ENCODE measurements at places on chromosomes 7 and 10.

GRCh38 chr10:14153570-14154055 lies 177.1 kb downstream of the FRMD4A start:
- no peak for DNase-seq

DNA sequence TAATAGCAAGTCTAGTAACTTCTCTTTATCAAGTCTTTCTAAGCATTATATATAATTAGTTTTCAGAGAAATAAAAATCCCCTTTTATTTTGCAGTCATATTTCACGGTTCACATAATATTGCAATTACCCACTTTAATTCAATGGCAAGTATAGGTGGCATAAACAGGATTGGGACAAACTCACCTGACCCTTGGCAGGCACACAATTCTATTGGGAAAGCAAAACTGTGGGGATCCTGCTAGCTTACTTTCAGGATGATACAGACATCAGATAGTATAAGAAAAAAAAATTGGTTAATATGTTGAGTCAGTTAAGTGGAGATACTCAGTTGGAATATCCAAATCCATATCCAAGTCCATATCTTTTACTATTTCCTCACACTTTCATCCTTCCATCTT lies 294.8 kb downstream of the SNX13 start:
- DNase-seq, result no peak

DNA sequence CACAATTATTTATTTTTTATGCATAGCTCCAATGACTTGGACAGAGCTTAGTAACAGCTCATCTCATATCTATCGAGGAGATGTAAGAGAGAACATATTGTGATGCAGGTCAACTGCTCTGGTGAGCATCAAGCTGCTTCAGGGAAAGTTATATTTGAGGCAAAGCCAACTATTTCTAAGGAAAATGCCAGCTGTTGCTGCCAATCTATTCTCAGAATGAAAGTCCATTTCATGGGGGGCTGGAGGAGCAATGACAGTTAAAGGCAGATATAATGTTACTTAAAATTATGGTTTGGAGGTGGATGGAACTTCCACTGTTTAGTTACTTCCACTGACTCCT lies 424.8 kb downstream of the KIF20B start:
- DNase-seq, result no peak

DNA sequence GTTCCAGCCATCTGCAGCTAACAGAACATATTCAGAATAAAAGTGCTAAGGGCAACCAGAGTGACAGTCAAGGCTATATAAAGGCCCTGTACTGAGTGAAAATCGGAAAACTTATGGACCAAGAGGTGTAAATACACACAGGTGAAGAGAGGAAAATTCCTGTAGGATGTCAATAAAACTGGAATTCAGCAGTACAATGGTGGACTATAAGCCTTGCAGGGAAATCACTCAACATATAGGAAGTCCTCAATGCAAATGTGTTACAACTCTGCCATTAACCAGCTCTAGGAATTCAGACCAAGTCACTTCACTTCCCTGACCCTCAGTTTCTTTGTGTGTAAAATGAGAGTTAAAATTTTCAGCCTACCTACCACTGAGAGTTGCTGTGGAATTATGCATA lies 7.7 kb downstream of the USP6NL start:
- no peak for DNase-seq

- no peak for DNase-seq
Observed at GRCh38 chr7:135434047-135434446, 75.9 kb downstream of the CNOT4 start.

DNA sequence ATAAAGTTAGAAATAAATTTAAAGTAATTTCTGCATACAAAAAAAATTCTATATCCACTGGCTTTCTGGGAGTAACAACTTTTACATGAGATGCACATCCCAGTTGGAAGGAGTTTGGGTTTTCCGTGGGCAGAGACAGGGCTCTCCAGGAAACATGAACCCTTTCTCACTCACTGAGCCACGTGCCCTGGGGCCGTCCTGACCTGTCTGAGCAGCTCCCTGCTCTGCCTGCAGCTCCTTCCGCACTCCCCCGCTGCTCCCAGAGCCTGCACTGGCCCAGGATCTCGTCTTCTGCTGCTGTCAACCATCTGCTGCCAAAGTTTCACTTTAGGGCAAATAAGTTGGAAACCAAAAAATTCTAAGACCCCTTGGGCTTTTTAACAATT lies 169.1 kb downstream of the DIP2C start:
- DNase-seq, result no peak

GRCh38 chr7:39720586-39720985 lies 97.2 kb downstream of the RALA start:
- no peak for DNase-seq

DNA sequence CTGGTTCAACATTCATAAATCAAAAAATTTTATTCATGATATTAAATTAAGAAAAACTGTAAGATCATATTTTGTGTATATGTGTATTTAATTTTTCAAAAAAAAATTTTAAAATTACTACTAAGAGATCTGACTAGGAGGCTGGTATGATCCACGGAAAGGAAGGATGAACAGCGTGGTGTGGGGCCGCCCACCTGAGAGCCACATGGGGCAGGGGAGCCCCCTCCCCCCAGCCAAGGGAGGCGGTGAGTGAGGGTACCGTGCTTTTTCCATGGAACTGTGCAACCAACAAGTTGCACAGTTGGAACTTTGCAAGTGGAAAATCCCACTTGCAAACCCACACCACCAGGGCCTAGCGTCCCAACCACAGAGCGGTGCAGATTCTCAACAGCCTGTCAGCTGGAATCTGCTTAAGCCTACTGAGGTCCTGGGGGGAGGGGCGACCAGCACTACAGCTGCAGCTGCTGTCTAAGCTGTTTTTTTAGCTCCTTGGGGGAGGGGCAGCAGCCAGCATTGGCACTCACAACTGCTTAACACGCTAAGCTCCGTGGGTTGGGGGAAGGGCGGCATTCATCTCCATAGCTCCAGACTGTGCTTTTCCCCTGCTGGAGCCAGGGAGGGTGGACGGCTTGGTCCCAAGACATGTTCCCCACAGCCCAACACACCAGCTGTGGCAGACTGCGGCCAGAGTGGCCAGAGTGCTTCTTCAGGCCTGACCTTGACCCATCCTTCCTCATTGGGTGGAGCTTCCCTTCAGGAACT lies 94.2 kb upstream of the IGFBP3 start:
- DNase-seq, result no peak

GRCh38 chr7:76063525-76063924 lies 15.6 kb downstream of the MDH2 start:
- DNase-seq, result no peak

DNA sequence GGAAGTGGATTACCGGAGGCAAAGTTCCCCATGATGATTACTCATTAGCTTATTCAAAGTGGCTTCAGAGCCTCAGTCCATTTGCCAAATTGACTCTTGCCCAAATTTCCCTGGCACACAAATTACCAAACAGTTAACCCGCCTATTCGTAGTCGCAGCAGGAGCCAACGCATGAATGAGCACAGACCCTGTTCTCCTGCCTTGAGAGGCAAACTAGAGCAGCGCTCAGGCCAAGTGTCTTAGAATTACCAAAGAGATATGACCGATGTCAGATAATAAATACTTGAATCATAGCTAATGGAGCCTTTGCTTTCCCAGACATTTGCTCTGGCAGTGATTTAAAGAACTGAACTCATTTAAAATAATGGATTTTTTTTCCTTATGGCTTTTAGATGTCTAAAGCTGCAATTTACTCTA lies 64.9 kb downstream of the CTTNBP2 start:
- DNase-seq, result no peak

- DNase-seq, result no peak
Observed at GRCh38 chr7:17391366-17391765, 92.9 kb downstream of the AHR start.

DNA sequence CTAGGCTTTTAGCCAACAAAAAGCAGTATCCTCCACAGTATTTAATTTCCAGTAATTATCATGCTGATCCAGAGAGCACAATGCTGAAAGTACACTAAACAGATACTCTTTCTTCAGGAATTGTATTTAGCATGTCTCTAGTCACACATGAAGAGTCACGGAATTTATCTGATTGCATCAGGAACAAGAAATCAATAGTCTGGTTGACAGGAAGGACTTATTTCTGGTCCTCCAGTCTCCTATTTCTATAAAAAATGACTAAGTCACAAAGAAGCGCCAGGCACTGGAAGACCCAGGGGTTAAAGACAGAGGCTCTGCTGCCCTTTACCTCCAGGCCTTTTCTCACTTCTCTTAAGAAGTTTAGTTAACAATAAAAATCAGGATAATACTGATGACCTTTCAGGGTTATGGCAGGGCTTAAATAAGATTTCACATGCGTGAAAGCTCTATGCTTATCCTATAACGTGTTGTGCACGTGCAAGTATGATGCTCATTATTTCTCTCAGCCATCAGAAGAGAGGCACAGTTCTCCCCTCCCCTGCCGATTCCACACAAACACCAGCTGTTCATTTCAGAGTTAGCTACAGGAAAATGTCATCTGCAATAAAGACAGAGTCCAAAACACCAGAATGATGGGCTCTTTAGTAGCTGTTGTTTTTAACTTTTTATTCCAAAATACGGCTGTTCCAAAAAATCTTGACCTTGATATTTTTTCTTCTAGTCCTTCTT lies 36.9 kb downstream of the SLC26A4 start:
- no peak for DNase-seq
